NCI-H1417 treated with DMSO at 0.1 percent for 48 hours (cell line): ENCODE measurements at places on chromosomes 2 and 18.
A peak's percentile ranks its signal among the peaks of the same experiment; 100 is the strongest.

DNA sequence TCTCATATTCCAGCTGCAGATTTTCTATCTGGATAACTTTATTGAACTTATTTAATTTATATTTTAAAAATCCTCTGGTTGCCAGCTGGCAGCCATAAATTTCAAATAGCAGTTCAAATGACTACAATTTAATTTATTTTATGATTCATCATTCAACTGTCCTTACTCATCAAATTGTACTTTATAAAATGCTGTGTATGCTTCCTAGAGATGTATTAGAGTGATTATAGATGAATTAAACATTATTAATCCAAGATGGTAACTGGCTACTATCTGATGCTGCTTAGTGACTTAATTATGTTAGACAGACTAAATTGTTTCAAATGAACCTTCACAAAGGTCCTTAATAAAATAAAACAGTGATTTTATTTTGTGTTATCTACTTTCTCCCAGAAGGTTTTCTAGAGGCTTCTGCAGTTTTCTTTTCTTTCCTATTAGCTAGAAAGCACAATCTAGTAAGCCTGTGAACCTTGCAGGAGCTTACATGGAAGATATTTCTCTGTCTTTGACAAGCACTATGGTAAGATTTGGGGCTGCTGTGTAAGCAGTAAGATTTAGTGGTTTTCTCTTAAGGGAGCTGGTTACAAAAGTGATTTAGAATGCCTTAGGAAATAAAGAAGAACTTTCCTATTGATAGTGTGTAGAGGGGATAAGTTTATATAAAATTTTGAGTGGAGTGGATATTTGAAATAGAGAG, 322.3 kb downstream of the FSIP2 start:
- no peak for DNase-seq

- DNase-seq: no peak
Observed at GRCh38 chr2:203909974-203910373, 26.6 kb upstream of the ICOS start.

- DNase-seq: no peak
Observed at GRCh38 chr2:32926708-32927084, 20.1 kb upstream of the LTBP1 start.

DNA sequence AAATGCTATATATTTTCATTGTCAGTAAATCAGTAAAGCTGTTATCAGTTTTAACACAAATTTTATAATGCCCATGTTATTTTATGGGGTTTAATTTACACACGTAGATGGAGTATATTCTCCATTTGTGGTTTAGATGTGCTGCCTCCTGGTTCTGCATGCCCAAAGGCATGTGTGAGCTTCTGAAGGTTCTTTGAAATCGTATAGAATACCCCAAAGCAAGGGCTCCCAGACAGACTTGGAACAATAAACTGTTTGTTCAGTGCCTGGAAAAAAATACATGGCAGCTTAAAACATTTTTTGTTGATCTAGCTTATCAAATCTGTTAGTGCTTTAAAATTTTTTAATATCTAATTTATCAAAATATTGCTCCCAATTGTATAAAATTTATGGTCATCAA, 150.4 kb downstream of the GPD2 start:
- DNase-seq: no peak

DNA sequence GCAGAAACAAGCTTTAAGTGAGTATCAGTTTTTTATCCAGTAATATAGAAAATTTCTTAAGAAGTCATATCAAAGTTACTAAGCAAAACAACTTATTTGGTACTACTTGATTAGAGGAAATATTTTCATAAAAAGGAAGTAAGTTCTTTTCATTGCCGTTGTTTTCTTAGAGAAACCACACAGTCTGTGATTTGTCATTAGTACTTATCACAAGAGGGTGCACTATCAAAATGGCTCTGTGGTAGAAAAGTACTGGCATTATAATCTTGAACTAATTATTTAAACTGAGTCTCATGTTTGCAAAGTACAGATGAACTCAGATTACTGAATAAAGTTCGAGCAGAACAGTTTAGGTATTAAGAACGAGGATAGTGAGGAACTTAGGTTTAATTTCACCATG, 93.4 kb downstream of the IKZF2 start:
- no peak for DNase-seq

- DNase-seq: no peak
Observed at GRCh38 chr2:9695941-9696340, 65.1 kb upstream of the YWHAQ start.

DNA sequence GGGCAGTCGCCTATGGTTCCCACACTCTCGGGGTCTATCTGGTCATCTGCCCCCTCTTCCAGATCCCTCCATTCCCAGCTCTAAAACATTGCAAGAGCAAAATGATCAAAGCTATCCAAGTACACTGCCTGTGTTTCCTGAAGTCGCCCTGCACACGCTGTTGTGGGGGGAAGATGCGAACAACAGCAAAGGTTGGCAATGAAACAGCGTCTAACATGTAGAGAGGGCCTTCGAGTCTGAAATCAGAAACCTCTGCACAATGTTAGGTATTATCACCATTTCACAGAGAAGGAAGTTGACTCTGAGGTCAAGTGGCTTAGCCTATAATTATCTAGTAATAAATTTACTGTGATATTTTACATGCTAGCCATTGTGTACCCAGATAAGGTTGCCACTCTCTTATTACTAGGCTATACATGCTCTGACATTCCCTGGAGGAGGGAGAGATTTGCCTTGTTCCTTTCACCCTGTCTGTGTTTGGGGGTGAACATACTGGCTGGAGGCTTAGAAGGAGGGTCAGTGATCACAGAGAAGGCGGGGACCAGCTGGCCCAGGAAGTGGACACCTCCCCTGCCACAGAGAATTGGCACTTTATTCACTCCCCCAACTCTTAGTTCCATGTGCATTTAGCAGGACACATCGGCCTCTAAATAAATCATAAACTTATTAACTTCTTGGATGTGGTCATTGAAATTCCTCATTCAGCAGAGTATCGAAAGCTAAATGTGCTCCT, 36.8 kb downstream of the KCTD1 start:
- peak; percentile 96 for DNase-seq
